Ovary (tissue), 10 donors: ENCODE measurements at places on chromosomes 12 and 14. TPM values are rescaled to one million over a fixed set of nuclear protein-coding genes. Genes with fewer than 3 reads are reported as not detected.

Gene TEX52
- not detected for total RNA-seq

Gene LRRIQ1
- 18.6 TPM for total RNA-seq

DNA sequence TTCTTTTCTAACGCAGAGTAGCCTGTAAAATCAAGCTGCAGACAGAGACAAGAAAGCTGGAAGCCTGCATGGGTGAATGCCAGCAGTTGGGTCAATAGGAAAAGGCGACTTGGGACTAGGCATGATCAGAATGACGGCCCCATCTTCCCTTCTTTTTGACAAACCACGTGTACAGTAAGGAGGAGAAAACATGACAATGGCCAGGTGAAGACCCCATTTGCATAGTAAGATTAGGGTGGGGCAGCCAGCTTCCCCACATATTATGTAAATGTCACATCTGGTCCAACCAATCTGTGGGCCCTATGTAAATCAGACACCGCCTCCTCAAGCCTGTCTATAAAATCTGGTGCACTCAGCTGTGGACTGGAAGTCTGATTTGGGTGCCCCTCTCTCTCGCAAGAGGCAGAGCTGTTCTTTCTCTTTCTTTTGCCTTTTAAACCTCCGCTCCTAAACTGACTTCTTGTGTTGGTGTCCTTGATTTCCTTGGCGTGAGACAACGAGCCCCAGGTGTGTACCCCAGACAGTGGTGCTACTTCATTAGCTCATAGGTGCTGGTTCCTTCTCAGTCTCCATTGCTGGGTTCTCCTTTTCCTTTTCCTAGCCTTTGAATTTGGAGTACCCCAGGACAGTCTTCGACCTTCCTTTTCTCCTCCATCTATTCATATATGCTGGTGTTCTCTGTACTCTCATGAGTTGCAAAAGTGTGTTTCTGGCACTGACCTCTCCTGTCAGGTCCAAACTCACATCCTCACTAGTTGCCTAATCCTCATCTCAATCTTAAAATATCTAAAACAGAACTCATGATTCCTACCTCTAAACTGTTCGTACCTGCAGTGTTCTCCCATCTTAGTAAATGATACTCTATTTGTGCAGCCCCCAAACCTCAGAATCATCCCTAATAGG, 9.4 kb upstream of the DHRS7 start:
- no peak overlapping the region for H3K27ac ChIP-seq
- H3K36me3 ChIP-seq, result no peaks in the 10 kb centered on the region
- no peak overlapping the region for H3K4me3 ChIP-seq
- H3K4me1 ChIP-seq, result no peaks in the 10 kb centered on the region
- DNase-seq, result no peak

Gene NEUROD4
- total RNA-seq, result not detected

GRCh38 chr12:115968211-115968610, 309.3 kb downstream of the MED13L start:
- H3K4me1 ChIP-seq, result no peaks in the 10 kb centered on the region
- no peak overlapping the region for H3K4me3 ChIP-seq
- no peaks in the 10 kb centered on the region for H3K36me3 ChIP-seq
- H3K27me3 ChIP-seq, result no peaks in the 10 kb centered on the region
- DNase-seq, result no peak
